Effector CD4-positive, alpha-beta T cell (primary cell): ENCODE measurements at places on chromosomes 12 and 14.

GRCh38 chr14:96938946-96939345 is 141.8 kb downstream of the VRK1 start:
- no peak for DNase-seq

DNA sequence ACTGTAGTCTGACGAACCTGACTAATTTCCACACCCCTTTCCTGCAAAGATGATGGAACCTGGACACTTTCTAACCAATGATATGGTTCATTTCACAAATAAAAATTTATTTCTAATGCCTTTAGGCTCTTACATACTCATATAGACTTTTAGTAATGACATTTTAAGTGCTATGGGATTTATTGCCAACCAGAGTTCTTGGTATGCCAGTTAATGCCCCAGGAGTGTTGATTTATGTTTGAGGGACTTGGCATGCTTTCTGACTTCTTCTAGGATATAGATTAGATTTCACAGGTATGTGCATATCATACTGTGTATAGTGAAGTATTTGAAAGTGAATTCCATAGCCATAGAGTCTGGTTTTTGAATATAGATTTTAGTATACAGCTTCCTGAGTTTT is 159.5 kb downstream of the CFAP54 start:
- no peak for DNase-seq

GRCh38 chr12:88897723-88898122 is 317.5 kb upstream of the KITLG start:
- no peak for DNase-seq

DNA sequence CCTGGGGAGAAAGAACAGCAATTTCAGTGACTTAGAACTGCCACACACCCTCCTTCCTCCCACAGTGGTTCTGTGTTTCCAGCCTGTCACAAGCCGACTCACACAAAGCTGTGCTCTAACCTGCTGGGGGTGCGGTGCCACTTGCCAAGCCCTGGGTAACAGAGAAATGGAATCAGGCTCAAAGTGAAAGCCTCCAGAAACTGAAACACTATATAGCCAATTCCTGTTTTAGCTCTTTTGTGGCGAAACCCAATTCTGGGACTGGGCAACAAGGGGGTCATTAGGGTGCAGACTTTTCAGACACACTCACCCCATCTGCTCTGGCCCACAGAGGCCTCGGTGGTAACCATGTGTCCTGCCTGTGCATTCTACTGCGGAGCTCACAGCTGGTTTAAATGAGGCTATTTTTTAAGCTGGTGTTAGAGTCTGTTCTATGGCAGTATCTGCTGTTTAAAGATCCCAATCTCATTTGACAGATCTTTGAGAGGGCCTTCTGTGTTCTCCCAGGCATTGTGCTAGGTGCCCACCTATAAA is 15.2 kb upstream of the ACTR6 start:
- DNase-seq, result no peak

DNA sequence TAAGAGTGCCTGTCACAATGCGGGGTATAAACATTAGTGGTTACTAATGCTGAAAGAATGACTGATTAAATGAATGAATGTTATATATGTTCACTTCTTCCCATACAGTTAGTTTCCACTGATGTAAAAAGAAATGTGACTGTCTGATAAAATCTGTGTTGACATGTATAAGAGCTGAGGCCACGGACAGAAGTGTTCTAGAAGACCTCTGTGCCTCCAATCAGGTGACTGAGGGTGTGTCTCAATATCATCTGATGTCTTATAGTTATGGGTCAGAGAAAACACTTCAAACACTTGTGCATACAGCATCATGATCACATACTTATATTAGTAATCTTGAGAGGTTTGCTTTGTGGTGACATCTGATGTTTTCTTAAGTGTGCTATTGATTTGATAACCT is 183.4 kb downstream of the TTC7B start:
- DNase-seq, result no peak

DNA sequence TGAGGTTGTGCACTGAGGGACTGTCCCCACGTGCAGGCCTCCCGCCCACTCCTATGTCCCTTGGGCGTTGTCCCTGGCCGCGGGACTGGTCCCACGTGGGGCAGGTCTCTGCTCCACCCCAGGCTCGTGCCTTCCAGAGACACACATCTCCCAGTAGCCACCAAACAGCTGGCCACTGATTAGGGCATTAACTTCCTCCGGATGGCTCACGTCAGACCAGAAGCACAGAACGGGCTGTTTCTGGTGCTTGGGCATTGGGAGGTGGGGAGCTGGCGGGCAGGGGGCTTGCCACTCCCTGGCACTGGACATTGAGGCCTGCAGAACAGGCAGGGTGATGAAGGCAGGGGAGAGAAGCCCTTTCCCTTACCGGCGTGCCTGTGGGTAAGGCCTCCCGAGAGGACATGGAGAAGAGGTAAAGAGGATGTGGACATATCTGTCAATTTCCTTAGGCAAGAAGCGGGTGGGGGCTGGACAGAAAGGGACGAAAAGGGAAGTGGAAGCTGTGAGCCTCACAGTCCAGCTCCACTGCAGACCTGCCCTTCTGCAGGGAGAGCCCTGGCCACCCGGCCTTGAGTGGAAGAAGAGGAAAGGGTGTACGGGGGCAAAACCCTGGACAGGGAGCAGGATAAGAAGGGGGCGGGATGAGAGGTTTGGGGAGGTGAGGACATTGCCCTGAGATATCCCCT is 101.2 kb downstream of the NINJ2 start:
- DNase-seq, result no peak

- DNase-seq, result no peak
Observed at GRCh38 chr14:52363041-52363704, 49.1 kb downstream of the PTGER2 start.

- no peak for DNase-seq
Observed at GRCh38 chr14:90375934-90376333, 20.9 kb upstream of the CALM1 start.

DNA sequence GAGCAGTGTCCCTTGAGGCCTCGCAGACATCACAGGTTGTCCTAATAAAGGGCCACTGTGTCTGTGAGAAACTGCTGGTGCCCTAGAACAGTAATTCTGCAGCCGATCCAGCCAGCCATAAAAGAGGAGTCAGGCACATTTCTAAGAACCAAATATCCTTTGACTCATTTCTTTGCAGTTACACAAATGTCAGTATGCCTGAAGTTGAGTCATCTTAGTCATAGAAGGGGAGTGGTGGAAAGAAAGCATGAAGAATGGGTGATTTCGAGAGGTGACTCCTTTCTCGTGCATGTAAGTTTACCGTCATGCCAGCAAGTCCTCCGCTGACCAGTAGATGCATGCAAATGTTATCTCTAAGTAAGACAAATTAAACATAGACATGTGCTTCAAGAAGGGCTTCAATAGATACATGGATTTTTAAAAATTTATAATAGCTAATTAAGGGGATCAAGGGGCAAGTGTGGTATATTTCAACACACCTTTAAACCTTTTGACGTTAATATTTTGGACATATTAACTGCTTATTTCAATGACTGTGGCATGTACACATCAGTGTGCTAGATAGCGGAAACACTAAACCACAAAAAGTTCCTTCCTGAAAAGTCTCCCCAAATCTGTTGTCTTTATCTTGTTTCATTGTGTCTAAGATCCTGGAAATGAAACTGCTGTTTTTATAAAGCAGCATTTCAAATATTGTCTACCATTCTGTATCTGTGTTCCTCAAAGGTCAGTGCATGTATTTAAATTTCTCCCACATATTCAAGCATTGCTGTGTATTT is 497.4 kb downstream of the NPAS3 start:
- no peak for DNase-seq

DNA sequence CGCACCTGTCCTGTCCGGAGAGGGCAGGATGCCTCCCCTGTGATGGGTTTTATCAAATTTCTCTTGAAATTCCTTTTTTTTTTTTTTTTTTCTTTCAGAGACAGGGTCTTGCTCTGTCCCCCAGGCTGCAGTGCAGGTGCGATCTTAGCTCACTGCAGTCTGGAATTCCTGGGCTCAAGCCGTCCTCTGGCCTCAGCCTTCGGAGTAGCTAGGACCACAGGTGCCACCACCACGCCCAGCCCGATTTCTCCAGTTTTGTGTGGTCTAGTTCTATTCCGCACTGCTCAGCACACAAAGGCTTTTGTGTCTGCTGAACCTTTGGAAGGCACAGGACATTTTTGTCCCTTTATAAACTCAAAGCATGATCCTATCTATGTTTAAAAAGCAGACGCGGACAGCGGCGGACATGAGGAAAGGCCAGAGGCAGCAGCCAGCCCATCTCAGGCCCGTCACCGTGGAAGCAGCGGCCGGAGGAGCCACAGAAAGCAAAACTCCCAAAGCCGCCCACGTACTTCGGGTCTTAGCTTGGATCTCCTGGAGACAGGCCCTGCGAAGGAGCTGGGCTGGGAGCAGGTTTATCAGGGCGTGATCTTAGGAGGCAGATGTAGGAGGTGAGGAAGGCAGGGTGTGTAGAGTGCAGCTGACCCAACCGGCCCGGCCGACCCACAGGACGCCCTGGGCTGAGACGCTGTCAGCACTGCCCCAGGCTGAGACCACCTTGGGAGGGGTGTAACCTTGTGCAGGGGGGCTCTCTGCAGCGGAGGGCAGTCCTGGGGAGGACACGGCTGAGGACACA is 30.9 kb upstream of the FBRSL1 start:
- DNase-seq, result no peak

- DNase-seq, result no peak
Observed at GRCh38 chr12:27446436-27446835, at the start of gene SMCO2. SMCO2 (plus strand) TSS chr12:27446736; CDS start chr12:27470632, 23,896 bp downstream.

DNA sequence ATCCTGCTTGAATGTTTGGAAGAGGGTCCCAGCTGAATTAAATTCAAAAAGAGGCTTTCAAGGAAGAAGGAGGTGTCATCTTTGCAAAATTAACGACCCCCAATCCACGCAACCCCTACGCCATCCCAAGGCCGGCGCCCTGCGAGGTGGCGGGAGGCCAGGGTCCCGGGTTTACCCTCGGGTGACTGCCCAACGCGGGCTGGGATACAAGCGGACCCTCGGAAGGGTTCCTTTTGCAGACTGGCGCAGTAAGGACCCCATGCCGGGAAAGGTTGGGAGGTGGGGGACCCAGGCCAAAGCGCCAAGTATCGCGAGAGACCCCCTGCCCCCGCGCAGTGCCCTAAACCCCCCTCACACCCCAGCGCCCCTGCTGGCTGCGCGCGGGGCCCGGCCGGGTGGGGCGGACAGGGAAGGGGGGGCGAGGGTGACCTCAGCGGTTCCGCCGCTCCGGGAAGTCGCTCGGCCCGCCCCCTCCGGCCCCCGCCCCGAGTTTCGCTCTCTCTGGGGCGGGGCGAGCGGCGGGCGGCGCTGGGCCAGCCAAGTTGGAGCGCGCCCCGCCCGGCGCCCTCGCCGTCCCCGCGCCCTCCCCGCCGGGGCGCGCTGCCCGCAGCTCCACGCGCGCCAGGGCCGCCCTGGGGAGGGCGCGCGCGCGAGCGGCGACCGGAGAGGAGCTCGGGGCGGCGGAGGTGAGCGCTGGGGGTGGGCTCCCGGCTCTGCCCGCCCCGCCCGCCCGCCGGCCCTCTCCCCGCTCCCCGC is 708 bp upstream of the ZBTB42 start:
- peak; percentile 74 for DNase-seq

DNA sequence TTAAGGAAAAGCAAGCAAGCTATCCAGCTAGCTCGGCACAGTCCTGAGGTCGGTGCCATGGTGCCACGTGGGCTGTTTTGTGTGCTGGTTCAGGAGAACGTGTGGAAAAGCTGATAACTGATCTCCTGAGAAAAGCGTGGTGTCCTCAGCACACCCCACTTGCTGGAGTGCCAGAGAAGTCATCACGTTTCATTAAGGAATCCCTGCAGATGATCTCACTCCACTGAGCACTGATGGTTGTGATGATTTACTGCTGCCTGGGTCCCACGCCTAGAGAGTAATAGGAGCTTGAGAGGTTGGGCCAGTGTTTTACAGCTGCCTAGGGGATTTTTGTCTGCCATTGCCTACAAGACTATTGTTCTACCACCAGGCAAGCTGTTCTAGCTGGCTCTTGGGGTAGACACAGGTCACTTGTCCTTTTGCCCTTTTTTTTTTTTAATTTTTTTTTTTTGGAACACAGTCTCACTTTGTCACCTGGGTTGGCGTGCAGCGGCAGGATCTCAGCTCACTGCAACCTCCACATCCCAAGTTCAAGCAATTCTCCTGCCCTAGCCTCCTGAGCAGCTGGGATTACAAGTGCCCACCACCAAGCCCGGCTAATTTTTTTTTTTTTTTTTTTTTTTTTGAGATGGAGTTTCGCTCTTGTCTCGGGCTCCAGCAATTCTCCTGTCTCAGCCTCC is 42.3 kb upstream of the EVL start:
- DNase-seq, result no peak

GRCh38 chr12:83074358-83074894 is 387.7 kb downstream of the TMTC2 start:
- no peak for DNase-seq

GRCh38 chr12:86600664-86601231 is 344.6 kb upstream of the MGAT4C start:
- no peak for DNase-seq

DNA sequence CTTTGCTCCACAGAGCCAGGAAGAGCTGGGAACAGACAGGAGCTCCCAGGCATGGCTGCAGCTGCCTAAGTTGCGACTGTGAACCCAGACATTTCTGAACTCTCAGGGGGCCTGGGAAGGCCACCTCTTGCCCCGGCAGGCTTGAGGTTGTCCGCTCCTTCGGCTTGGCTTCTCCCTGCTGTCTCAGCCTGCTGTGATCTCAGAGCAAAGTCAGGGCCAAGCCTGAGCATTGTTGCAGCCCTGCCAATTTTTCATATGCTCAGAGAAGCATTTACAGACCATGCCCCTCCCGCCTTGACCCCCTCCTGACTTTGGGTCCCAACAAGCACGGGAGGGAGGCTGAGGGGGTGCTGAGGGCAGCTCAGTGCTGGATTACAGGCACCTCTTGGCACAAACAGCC is 1439.1 kb upstream of the FLRT2 start:
- no peak for DNase-seq

DNA sequence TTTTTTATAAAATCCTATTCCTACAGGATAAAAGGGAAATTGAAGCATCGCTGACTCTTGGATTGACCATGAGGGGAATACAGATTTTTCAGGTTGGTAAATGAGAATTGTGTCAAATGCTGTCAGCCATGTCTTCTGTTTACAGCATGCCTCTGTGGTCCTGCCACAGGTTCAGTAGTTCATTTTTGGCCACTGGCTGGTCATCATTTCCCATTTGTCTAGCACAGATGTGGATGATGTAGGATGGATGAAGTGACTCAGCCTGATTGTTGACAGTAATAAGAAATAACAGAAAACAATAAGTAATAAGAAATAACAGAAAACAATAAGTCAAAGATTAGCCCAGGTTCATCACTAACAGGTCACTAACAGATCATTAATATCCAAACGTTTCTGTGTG is 59.8 kb downstream of the FRMD6 start:
- DNase-seq, result no peak
